ENCODE measurements at places on chromosomes 16 and 17.
A peak's percentile ranks its signal among the peaks of the same experiment; 100 is the strongest.

DNA sequence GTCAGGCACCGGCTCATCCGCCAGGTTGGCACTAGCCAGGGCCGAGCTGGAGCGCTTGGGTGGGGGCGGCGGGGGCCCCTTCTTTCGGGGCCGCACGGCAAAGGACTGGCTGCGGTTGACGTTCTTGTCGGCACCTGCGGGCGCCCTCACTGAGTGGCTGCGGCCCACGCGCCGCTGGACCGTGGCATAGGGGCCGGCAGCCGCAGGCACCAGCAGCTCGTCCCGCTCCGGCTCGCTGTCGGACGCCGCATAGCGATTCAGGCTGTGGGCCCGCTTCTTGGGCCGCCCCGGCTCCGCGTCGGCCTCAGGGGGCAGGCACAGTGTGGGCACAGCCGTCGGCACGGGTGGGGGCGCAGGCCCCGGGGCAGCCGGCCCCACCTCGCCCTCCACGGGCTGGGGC, 15.9 kb downstream of the CASKIN1 start:
- DNase-seq = no peak

DNA sequence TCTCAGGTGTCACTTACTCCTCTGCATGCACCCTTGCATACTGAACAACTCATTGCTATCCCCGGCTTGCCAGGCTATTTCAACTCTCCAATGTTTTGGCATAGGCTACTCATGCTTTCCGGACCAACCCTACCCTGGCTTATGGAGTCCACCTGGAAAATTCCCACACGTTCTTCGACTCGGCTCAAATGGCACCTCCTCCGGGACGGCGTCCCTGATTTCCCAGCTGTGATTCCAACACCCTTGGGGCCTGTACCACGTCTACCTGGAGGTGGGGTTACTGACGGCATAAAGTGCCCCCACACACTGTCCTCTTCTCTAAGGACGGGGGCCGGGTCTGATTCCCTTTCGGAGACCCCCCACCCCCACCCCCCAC, 498 bp downstream of the SMYD4 start:
- no peak for DNase-seq

DNA sequence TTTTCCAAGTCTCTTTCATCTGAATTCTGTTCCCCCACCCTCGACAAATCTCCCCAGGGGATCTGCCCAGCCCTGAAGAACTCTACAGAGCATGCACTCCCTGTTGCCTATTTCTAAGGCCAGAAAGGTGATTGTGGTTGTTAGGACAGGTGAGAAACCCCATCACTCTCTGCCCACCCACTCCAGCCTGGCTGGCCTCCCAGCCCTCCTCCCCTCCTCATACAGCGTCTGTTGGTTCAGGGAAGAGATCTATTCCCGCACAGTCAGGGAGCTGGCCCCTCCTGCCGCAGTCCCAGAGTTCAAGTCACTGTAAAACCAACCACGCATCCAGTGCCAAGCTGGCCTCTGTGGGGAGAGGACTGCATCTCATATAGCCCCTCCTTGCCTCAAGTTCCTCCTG, 98.7 kb downstream of the KCNJ12 start:
- no peak for DNase-seq

GRCh38 chr17:45785480-45786193, 1.5 kb downstream of the CRHR1 start:
- DNase-seq = no peak

DNA sequence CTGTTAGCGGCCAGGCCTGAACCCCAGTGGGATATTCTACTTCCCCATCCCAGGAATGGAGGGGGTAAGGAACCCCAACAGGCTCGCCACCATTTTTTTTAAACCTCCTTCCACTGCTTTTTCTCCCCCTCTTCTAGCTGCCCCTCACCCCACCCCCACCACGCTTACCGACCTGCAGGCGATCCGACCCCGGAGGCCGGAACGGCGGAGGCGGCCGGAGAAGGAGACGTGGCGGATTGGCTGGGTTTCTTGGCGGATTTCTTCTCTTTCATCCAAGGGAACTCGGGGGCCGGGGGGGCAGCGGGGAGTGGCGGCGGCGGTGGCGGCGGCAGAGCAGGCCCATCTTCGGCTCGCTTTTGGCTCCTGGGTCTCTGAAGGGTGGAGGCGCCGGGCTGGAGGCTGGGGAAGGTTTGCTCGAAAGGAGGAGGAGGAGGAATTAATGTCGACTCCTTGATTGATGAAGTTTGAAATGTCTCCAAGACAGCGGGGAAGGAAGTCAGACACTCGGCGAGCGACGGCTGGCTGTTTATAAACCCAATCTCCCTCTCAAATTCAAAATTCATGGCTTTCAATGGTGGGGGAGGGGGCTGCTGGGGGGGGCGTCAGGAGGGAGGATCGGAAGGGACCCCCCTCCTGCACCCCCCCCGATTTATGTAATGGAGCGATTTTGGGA, 424 bp downstream of the HOXB2 start:
- DNase-seq = peak; percentile 29

DNA sequence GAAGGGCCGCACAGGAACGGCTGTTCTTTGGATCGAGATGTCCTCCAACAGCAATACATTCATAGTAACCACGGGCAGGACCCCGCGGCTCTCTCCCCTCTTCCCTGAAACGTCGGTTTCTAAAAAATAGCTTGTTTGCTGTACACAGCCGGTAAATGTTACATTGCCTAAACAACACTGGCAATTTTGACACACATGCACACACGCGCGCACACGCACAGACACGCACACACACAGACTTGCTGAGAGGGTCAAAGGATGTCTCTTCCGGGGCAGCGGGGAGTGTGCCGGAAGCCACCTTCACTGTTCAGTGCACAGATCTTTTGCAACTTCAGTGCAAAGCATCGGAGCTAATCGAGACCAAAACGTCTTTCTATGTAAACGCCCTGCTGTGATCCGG, 35.8 kb downstream of the ZDHHC7 start:
- no peak for DNase-seq

DNA sequence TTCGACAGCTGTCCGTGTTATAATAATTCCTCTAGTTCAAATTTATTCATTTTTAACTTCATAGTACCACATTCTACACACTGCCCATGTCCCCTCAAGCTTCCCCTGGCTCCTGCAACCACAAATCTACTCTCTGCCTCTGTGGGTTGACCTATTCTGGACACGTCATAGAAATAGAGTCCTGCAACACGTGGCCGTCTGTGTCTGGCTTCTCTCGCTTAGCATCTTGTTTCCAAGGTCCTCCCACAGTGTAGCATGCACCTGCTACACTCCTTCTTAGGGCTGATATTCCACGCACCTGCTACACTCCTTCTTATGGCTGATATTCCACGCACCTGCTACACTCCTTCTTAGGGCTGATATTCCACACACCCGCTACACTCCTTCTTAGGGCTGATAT, 16.5 kb downstream of the SCGB1C2 start:
- DNase-seq = no peak

DNA sequence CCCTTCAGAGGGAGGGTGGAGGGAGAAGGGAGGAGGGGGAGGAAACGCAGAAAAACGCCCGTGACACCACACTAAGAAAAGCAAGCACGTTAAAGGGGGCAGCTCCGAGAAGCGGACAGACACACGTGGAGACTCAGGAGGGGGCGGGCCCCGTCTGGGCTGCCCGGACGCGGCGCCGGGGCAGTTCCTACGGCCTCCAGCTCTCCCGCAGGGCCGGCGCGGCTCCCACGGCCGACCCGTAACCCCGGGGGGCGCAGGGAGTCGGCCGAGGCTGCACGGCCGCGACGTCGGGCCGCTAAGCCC, 362 bp downstream of the KLHDC4 start:
- DNase-seq = peak; percentile 41

DNA sequence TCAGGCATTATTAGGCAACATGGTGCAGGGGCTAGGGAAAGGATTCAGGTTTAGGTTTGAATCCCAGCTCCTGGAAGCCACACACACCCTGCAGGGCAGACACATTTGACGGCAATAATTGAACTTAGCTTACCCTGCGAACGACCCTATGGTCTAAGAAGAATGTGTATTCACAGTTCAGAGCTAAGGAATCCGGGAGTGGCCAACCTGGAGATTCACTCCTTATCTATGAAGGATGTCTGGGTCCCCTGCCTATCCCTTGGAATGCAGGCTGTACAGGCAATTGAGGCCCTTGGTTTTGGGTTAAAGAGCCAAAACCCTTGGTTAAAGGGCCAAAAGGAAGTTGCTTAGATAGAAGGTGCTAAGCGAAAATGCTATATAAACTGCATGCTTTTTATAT, 2.9 kb upstream of the SYT17 start:
- DNase-seq = no peak

DNA sequence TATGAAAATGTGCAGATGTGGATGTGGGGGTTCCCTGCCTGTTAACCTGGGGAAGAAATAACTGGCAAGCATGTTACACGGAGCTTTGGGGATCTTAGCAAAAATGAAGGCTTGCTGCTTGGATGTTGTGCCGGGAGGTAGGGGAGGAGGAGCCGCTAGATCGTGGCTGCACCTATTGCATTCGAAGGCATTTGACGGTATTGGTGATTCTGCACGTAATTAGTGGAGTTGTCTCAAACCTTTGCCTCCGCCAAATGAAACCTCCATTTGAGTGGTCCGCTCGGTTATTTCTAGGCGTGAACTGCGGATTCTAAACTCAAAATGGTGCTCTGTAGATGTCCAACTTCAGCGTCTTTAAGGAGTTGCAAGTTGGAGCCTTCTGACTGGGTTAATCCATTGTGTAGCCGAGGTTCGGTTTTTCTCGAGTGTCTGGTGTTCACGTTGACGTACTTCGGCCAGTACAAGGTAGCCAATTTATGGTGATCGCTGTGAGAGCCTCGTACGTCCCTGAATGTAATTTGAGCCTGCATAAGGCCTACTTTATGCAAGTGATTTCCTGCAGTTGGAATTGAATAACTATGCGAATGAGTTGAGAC, 1.5 kb downstream of the TNRC6C start:
- DNase-seq = no peak

GRCh38 chr16:73050201-73051099, 2.5 kb upstream of the ZFHX3 start:
- no peak for DNase-seq

DNA sequence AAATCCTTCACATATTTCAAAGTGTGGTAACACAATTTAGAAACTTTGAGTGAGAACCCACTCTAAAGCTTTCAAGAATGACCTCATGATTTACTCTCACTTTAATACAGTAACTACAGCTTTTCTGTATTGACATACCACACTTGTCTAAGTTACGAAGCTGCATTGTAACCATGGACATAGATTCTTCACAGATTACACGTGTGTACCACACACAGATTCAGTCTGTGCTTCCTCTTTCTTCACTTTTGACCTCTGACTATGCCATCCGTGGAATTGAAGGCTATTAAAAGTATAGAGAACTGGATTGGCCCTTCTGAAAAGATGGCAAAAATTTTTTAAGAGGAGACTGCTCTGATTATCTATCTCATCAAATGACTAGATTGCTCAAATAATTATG, 172.7 kb downstream of the TANC2 start:
- no peak for DNase-seq

DNA sequence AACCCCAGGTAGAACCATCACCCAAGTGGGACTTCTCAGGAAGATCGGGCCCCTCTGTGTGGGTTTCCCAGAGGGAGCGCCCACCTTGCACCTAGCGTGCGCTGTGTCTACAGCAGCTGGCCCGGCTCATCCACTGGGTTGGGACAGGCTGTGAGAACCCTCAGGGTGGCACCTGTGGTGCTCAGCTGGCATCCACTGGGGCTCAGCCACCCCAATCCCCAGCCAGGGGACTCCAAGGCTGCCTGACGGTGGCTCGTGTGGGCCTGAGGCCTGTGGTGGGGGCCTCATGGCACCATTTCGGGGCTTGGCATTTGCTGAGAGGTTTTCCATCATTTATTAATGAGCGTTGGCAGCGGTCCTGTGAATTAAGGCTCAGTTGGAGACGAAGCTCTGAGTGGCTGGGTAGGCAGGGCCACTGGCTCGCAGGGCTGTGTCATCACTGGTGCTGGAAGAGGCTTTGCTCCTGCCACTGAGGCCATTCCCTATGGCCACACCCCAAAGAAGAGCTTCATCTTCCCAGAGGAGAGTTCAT, 28.5 kb downstream of the CACNG4 start:
- no peak for DNase-seq

Data from activated effector memory CD4-positive, alpha-beta T cell treated with Interleukin-2 at 50 U/mL for 16 hours (primary cell).